A549 (cell line): ENCODE measurements at places on chromosomes 12 and 14. TPM values are rescaled to one million over a fixed set of nuclear protein-coding genes. Genes with fewer than 3 reads are reported as not detected.

KCNC2 gene
- polyA plus RNA-seq: not detected in 3 replicates

WSCD2 gene
- not detected in 3 replicates for polyA plus RNA-seq

GLIPR1L2 gene
- 0.24 to 0.57 TPM (median 0.40 TPM) in 3 replicates for polyA plus RNA-seq

NDRG2 gene
- 3.6 to 4.7 TPM (median 4.1 TPM) in 3 replicates for polyA plus RNA-seq

JDP2 gene
- polyA plus RNA-seq: 22.4 to 25.4 TPM (median 23.2 TPM) in 3 replicates

FAM222A gene
- 3.0 to 3.3 TPM (median 3.2 TPM) in 3 replicates for polyA plus RNA-seq

KCNH3 gene
- 1.7 to 2.2 TPM (median 1.8 TPM) in 3 replicates for polyA plus RNA-seq

SLC25A21 gene
- 0.57 to 0.89 TPM (median 0.68 TPM) in 3 replicates for polyA plus RNA-seq

GUCY2C gene
- not detected in 3 replicates for polyA plus RNA-seq

PLEKHA5 gene
- polyA plus RNA-seq: 6.1 to 8.6 TPM (median 7.6 TPM) in 3 replicates

NFE2 gene
- 0.21 to 0.55 TPM (median 0.30 TPM) in 3 replicates for polyA plus RNA-seq

EIF2S3B gene
- 1.1 to 2.0 TPM (median 1.4 TPM) in 3 replicates for polyA plus RNA-seq

SMCO3 gene
- not detected in 3 replicates for polyA plus RNA-seq

ABCD2 gene
- polyA plus RNA-seq: 0.01 TPM in 1 of 3 replicates, not detected in the others

RFX4 gene
- polyA plus RNA-seq: not detected in 3 replicates

ACAD10 gene
- polyA plus RNA-seq: 13.6 to 15.2 TPM (median 15.1 TPM) in 3 replicates

IL23A gene
- 0.31 to 0.34 TPM (median 0.33 TPM) in 3 replicates for polyA plus RNA-seq

TBC1D30 gene
- 0.65 to 0.85 TPM (median 0.67 TPM) in 3 replicates for polyA plus RNA-seq

DHRS2 gene
- polyA plus RNA-seq: 2.3 to 3.4 TPM (median 3.2 TPM) in 3 replicates

ABCC9 gene
- polyA plus RNA-seq: 0.03 TPM in 1 of 3 replicates, not detected in the others

IRF2BPL gene
- polyA plus RNA-seq: 20.1 to 31.0 TPM (median 28.3 TPM) in 3 replicates

MIP gene
- not detected in 3 replicates for polyA plus RNA-seq

CLEC4E gene
- not detected in 3 replicates for polyA plus RNA-seq

MGAT4C gene
- polyA plus RNA-seq: not detected in 3 replicates

ADCY4 gene
- not detected in 3 replicates for polyA plus RNA-seq

KIF5A gene
- 0.45 to 0.61 TPM (median 0.55 TPM) in 3 replicates for polyA plus RNA-seq

NEUROD4 gene
- polyA plus RNA-seq: not detected in 3 replicates
